Brain (organoid and tissue), 16 donors: ENCODE measurements at places on chromosomes 11 and 22. TPM values are rescaled to one million over a fixed set of nuclear protein-coding genes. Genes with fewer than 3 reads are reported as not detected.

DNA sequence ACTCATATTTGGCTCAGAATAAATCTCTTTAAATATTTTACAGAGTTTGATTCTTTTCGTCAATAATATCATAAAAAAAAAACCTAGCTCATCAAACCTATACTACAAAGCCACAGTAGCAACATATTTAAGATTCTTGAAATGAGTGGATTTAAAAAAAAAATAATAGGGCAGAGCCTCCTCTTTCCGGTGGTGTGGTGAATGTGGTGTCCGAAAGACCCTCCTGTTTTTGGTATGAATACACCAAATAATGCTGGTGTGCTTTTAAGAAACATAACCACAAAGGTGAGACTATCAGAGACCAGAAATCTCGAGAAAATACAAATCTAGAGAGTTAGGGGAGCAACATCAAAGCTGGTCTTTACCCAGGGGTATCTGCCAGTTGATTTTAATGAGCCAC lies 342.6 kb downstream of the TBC1D22A start:
- DNase-seq = no peak

DNA sequence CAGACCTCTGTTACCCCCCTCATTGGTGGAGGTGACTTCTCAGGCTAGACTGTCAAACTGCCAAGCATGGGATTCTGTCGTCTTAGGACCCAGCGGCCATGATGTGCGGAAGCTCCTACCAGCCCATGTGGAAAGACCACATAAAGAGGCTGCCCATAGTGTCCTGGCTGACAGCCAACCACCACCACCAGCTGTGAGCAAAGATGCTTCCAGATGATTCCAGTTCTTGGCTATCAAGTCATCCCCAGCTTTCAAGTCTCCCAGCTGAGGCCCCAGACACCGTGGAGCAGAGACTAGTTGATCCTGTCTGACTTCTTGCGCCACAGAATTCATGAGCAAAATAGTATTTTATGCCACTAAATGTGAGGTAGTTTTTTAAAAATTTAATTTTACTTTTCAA lies 32.9 kb downstream of the SCUBE1 start:
- DNase-seq = no peak

DNA sequence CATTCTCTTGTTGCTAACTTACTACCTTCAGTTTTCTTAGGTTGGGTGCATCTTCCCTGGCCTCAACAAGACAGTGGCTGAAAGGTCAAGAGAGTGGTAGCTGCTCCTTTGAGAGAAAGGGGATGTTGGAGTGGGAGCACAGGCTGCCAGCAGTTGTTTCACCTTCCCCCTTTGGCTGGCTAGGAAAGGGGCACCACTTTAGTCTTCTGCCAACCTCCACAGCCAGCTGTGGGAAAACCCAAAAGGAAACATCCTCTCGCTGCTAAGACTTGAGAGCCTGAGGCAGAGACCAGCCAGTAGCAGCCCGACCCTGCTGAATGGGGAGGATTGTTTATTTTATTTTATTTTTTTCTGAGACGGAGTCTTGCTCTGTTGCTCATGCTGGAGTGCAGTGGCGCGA lies 34.4 kb downstream of the MARK2 start:
- DNase-seq = no peak

GRCh38 chr11:130511765-130512164 lies 63.3 kb downstream of the ADAMTS15 start:
- DNase-seq = no peak

DNA sequence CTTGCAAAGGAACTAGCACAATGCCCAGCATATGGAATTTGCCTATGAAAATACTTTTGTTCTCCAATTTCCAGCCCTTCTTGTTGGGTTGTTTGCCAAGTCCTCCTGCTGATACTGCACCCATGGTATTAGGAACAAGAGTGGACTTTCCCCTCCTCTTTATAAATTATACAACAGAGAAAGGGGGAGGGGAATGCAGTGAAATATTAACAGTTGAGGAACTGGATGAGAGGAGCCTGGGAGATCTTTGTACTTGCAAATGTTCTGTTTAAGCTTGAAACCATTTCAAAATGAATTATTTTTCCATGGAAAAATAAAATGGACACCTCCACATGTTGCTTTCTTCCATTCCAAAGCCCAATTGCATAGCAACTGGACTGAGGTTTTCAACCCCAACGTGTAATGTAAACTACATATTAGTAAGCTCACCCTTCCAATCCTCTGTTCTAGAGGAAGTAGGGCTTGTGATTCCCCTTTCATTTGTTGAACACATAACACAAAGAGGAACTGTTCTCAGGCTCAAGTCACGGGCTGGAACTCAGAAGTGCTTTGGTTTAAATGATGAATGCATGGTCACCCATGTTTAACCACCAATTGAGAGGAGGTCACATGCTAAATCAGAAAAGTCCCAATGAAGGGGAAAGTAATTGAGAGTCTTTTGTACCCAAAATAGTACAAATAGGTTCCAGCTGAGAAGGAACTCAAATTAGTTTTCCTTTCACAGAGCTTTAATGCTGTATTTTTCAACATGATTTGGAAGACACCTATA lies 66.2 kb upstream of the ZC3H12C start:
- peak; percentile 48 for DNase-seq

GRCh38 chr11:119853581-119854360 lies 124.8 kb upstream of the NECTIN1 start:
- DNase-seq = no peak

DNA sequence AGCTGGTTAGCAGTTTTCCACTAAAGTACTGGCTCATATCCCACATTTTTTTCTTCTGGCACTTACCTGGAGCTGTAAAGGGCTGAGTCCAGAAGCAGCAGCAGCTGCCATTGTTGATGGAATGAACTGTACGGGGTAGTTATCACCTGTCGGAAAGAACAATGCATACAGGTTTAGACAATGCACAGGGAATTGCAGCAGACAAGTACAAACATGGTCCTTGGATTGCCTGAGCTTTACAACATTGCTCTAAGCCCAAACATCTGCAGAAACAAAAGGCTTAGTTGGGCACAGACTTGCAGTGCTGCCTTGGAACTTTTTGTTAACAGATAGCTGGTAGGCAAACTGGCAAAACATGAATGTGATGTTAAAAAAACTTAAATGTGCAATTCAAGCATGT lies 258.8 kb downstream of the SOX6 start:
- DNase-seq = no peak

GRCh38 chr11:86152006-86152862 lies 83.3 kb upstream of the PICALM start:
- no peak for DNase-seq

DNA sequence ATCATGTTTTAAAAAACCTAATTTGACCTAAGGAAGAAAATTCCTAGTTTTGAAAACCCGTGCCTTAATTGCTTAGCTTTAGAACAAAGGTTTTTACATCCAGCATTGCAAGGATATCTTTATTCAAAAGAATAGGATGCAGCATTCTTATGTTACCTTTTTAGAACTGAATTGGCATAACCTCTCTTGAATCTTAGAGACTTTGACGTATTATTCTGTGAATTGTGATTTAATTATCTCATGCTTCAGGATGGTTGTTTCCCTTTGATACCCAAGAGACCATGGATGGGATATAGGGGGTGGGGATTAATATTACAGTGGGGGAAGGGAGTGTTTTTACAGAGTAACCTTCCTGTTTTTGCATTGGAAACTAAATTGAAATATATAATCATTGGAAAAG lies 49.4 kb downstream of the ARHGEF12 start:
- peak; percentile 26 for DNase-seq

GRCh38 chr11:119684361-119685110 lies 44.5 kb downstream of the NECTIN1 start:
- no peak for DNase-seq

DNA sequence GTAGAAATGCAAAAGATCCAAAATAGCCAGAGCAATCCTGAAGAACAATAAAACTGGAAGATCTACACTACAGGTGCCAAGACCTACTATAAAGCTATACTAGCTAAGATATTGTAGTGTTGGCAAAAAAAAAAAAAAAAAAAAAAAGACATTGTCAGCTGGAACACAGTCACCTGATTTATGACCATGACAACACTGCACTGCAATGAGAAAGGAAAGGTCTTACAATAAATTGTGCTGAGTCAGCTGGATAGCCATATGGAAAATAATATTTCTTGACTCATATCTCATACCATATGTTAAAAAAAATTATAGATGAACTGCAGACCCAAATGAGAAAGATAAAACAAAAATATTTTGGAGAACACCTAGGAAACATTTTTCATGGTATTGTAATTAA lies 3.1 kb upstream of the PANX3 start:
- no peak for DNase-seq

- DNase-seq = no peak
These were observed 31.4 kb upstream of the AQP11 start for GRCh38 chr11:77558380-77558779.

DNA sequence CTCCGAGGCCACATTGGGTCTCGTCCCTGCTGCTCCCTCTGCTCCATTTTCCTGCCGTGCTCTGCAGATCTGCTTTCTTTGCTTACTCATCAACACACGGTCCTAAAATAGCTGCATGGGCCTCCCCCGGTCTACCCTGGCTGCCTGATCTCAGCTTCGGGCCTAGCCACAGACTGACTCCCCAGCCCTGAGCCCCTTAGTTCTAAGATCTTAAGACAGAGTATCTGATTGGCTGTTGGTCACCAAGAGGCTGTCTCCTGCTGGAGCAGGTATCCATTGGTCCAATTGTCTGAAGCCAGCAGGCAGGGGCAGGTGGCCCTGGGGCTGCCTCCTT lies 53.7 kb upstream of the NECTIN1 start:
- DNase-seq = no peak

- no peak for DNase-seq
These were observed 99.4 kb upstream of the ZC3H12C start for GRCh38 chr11:109993786-109994185.

DNA sequence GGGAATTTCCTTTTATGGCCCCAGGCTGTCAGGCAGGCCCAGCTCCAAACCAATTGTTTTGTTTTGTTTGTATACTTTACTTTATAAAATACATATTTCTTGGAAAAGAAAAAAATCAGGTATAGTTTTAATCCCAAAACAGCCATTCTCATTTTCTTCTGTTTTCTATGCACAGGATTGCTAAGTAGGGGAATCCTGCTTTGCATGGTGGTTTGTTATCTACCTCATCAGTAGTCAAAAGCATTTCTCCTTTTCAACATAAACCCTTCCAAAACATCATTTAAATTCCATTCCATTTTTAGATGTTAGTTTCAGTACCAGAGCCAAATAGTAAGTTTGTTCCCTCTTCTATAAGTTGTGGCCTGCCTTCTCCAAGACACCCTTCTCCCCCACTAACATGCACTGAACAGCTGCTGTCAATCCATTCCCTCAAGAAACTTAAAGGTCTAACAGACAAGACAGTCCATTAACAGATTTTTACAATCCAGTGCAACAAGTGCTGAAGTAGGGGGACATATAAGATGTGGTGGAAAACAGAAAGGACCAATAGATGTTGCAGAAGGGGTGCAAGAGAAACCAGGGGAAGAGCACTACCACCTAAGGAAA lies 3.7 kb downstream of the ILK start:
- no peak for DNase-seq

GRCh38 chr11:31340903-31341572 lies 28.5 kb downstream of the DCDC1 start:
- no peak for DNase-seq

DNA sequence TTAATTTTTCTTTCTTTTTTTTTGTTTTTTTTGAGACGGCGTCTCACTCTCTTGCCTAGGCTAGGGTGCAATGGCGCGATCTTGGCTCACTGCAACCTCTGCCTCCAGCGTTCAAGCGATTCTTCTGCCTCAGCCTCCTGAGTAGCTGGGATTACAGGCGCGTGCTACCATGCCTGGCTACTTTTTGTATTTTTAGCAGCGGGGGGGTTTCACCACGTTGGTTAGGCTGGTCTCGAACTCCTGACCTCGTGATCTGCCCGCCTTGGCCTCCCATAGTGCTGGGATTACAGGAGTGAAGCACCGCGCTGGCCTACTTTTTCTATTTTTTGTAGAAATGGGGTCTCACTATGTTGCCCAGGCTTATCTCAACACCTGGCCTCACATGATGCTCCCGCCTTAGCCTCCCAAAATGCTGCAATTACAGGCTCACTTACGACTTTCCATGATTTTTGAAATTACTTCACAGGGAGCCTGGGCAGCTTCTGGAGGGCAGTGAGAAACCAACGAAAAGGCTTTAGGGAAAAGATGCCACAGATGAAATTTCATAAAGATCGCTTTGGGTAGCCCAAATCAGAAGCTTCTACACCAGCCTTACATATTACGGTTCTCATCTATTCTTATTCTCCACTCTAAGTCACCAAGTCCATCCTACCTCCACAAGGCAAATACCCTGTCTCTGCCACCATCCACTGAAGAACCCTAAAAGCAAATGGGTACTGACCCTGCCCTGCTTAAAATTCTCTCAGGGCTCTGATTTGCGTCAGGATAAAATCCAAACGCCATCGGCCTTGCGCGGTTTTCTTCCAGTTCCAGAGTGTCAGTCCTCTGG lies 866 bp upstream of the RRM1 start:
- DNase-seq = no peak

SART1 gene
- 85.7 TPM for polyA plus RNA-seq

XKR3 gene
- not detected for polyA plus RNA-seq

SMC1B gene
- polyA plus RNA-seq = 0.49 TPM

NXPE4 gene
- polyA plus RNA-seq = not detected

NELL1 gene
- 53.7 TPM for polyA plus RNA-seq

TCN2 gene
- 39.2 TPM for polyA plus RNA-seq

CWF19L2 gene
- polyA plus RNA-seq = 4.8 TPM
